ELR (cell line): ENCODE measurements at places on chromosomes 1 and 21.

DNA sequence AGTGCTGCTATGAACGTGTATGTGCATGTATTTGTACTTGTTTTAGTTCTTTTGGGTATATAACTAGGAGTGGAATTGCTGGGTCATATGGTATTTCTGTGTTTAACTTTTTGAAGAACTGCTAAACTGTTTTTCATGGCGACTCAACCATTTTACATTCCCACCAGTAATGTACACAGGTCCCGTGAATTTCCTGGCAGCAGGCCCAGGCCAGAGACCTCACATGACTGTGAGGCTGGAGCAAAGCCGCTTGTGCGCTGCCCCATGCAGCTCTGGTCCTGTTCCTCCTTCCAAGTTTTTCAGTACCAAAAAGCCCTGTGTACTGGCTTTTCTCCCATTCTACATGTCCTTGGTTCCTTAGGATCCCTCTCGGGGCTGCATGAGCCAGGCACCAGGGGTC lies 29.6 kb downstream of the ACOT11 start:
- peak; percentile 18 for DNase-seq

DNA sequence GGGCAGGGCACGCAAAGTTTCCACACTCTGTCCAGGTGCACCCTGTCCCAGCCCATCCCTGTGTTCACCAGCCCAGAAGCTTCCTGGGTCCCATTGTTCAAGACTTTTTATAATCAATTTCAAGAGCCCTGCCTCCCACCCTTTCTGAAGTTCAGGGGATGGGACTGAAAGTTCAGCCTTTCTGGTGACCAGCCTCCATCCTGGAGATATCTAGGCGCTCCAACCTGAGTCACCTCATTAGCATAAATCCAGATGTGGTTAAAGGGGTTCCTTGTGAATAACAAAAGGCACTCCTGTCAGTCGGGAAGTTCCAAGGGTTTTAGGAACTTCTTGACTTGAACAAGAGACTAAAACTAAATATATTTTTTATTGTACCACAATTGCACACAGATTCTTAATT lies 48.4 kb upstream of the RAP1A start:
- peak; percentile 44 for DNase-seq

- no peak for DNase-seq
Observed at GRCh38 chr1:10973956-10974881, 38.2 kb upstream of the TARDBP start.

GRCh38 chr21:37658817-37659458 lies 257.3 kb downstream of the KCNJ6 start:
- peak; percentile 81 for DNase-seq

DNA sequence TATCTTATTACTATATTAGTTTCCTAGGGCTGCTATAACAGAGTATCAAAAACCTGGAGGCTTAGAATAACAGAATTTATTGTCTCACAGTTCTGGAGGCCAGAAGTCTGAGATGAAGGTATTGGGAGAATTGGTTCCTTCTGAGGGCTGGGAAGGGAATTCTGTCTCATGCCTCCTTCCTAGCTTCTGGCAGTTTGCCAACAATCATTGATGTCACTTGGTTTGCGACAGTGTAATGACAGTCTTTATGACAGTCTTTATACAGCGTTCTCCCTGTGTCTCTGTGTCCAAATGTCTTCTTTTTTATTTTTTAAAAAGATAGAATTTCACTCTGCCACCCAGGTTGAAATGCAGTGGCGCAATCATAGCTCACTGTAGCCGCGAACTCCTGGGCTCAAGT lies 15.8 kb upstream of the CENPF start:
- no peak for DNase-seq

DNA sequence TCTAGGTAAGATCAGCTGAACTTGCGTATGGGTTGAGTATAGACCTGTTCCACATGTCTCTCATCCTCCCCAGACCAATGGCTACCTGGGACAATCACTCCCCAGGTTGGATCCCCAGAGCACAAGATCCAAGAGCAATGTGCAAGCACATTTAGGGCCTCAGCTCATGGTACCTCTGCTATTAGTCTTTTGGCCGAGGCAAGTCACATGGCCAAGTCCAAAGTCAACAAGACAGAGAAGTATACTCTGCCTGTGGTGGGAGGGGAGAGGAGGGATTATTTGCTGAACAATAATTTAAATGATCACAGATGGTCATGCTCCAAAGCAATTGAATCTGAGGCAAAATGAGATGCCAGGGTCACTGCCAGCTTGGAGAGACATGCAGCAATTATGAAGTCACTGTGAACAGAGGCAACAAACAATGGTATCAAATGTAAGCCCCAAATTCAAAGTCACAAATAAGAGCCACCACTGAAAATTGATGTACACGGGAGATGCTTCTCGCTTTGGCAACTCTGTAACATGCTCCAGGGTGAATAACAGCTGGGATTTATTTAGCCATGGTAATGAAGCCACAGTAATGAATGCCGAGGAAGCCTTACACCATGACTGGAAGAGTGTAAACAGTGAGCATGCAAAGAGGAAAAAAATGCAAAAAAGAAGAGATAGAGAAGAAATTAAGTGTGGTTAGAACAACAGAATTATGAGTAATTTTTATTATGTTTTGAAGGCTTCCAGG lies 149.1 kb downstream of the ZNF281 start:
- no peak for DNase-seq

DNA sequence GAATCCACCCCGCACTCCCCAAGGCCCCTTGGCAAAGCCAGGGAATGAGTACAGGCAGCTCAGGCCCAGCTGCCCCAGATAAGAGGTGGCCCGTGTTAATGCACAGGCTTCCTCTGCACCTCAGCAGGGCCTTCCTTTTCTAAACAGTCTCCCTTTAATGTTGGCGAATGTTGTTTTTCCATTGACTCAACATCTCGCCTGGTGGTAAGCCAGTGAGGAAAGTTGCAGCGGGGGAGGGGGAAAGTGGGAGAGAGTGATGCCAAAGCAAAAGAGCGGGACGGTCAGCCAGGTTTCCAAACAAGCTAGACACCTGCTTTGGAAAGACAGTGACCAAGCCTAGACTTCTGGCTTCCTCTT lies 10.3 kb upstream of the PROX1 start:
- DNase-seq, result no peak

GRCh38 chr1:12472798-12473551 lies 145.0 kb downstream of the DHRS3 start:
- DNase-seq, result no peak

- DNase-seq, result no peak
Observed at GRCh38 chr1:44025816-44026215, 5.4 kb downstream of the SLC6A9 start.
